ENCODE measurements at places on chromosomes 11 and 22. TPM values are rescaled to one million over a fixed set of nuclear protein-coding genes. Genes with fewer than 3 reads are reported as not detected.

DNA sequence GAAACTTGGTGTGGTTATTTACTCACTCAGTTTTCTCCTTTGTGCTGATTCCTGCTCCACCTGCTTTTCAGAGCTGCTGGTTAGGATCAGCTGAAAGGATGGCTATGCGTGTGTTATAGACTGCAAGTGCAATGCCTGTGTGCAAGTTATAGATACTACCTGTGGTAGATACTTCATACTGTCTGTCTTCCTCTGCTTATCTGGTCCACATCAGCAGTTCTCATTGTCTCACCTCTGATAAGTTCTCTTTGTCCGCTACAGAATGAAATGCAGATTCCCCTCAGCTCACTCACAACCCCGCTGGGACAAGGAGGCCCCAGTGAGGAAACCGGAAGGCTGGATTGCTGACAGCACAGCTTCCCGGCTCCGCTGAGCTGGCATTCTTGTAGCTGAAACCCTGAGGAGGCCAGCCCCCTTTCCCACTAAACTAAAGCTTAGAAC is 37.5 kb upstream of the LYVE1 start:
- no peak overlapping the region for H3K4me3 ChIP-seq
- H3K27ac ChIP-seq: no peak overlapping the region
- peaks cover 12% of the 10 kb centered on the region for H3K4me1 ChIP-seq
- peaks cover 6% of the 10 kb centered on the region for H3K27me3 ChIP-seq

The ADM2 gene
- total RNA-seq: 7.5 TPM

DNA sequence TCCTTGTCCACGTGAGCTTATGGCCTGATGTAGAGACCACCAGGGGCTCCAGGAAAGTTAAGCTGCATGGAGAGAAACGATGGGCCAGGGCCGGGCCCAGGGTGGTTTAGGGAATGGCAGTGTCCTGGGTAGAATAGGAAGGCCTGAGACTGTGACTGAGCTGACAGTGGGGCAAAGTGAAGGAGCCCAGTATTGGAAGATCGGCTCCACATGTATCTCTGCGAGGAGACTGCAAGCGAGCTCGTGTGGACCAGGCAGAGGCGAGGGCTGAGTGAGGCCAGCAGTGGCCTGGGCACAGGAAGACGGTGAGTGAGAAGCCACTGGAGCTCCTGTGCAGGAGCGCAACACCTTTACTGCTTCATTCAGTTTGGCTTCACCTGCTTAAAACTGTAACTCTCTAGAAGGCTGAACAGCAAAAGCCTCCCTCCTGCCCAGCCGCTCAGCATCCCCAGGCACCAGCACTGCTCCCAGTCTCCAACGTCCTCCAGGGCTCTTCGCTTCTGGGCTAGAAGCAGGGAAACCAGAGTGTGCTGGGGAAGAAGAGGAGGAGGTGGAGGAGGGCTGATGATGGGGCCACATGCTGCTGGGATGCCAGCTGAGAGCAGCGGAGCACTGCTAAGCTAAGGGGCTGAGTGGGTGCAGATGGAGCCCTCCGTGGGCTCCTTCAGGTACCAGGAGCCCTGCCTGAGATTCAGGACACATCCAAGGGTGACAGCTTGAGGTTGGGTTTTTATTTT is 13.5 kb downstream of the TCIRG1 start:
- H3K36me3 ChIP-seq: peaks cover 20% of the 10 kb centered on the region
- no peak overlapping the region for H3K27ac ChIP-seq
- H3K4me1 ChIP-seq: peaks cover 2% of the 10 kb centered on the region
- no peak overlapping the region for H3K4me3 ChIP-seq
- no peaks in the 10 kb centered on the region for H3K27me3 ChIP-seq

GRCh38 chr11:2523821-2524391 is 79.1 kb downstream of the KCNQ1 start:
- peak; percentile 4 for DNase-seq
- no peak overlapping the region for H3K4me3 ChIP-seq

- H3K36me3 ChIP-seq: no peaks in the 10 kb centered on the region
- no peak overlapping the region for H3K4me3 ChIP-seq
- H3K27ac ChIP-seq: no peak overlapping the region
- no peak for DNase-seq
- H3K27me3 ChIP-seq: peaks cover 10% of the 10 kb centered on the region
- no peaks in the 10 kb centered on the region for H3K4me1 ChIP-seq
Observed at GRCh38 chr11:131474947-131475346, 104.5 kb downstream of the NTM start.

The TRPM5 gene
- total RNA-seq: not detected

DNA sequence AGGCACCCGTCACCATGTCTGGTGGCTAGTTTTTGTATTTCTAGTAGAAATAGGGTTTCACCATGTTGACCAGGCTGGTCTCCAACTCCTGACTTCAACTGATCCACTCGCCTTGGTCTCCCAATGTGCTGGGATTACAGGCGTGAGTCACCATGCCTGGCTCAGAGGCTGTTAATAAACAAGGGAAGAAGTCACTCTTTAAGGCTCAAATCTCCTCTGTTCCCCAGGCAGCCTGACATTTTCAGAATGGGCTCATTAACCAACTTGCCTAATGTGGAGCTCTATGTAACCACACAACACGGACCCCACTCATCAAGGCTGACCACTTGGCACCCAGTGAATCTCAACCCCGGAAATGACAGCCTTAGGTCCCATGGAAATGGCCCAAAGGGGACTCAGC is 24.1 kb downstream of the APOL3 start:
- no peak overlapping the region for H3K27ac ChIP-seq
- no peak for DNase-seq
- no peaks in the 10 kb centered on the region for H3K27me3 ChIP-seq
- H3K4me3 ChIP-seq: no peak overlapping the region
- no peaks in the 10 kb centered on the region for H3K36me3 ChIP-seq
- peaks cover 17% of the 10 kb centered on the region for H3K4me1 ChIP-seq

DNA sequence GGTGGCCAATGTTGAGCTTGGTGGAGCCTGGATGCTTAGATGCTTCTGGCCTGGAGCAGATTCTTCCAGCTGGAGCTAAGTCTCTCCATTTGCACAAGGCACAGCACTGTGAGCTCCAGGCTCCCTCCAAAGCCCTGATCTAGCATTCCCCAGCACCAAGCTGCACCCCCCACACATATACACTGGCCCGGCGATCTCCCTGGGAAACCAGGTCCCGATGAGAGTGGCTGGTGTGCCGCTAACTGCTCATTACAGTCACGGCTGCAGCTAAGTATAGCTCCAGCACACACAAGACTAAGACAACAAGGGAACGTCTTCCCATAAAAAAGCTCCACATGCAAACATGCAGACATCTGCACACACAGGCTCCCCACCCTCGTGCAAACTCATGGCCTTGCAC is 17.6 kb downstream of the KCNC1 start:
- no peaks in the 10 kb centered on the region for H3K4me1 ChIP-seq
- no peaks in the 10 kb centered on the region for H3K36me3 ChIP-seq
- H3K27ac ChIP-seq: no peak overlapping the region
- no peak overlapping the region for H3K4me3 ChIP-seq
- no peak for DNase-seq

- H3K36me3 ChIP-seq: no peaks in the 10 kb centered on the region
- no peaks in the 10 kb centered on the region for H3K27me3 ChIP-seq
- DNase-seq: no peak
- H3K4me3 ChIP-seq: no peak overlapping the region
- no peak overlapping the region for H3K27ac ChIP-seq
- no peaks in the 10 kb centered on the region for H3K4me1 ChIP-seq
Observed at GRCh38 chr22:17836992-17837742, 62.9 kb upstream of the BID start.
